ENCODE measurements at places on chromosomes 12 and 14.

DNA sequence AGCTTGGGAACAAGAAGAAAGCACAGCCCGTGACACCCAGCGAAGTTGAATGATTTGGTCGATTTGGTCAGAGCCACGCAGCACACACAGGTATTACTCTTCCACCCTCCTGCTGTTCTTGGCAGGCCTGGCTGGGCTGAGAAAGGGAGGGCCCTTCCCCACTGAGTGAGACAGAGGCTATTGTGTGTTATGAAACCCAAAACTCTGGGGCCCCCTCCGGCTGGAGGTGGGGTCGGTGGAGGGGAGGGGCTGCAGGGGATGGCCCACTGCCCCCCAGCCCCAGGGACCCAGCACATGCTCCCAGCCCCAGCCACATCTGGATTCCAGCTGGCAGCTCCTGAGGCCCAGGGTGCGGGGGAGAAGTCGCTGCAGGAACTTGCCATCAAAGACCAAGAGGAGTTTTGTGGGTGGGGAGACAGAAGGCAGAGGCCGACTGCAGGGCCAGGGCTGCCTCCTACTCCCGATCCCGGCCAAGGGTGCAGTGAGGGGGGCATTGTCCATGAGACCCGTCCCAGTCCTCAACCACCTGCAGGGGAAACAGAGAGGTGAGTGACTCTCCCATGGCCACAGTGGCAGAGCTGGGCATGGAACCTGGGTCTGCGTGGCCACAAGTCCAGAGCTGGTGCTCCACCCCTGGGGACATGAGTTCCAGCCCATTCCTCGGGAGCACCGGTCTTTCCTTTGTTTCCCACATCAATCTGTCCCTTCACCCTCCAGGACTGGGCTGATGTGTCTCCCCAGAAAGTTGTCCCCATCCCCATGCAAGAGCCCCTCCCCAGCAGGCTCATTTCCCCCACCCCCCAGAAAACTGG lies 8.7 kb downstream of the TMEM119 start:
- DNase-seq: no peak

GRCh38 chr12:10075451-10075850 lies 23.3 kb downstream of the CLEC1A start:
- DNase-seq: no peak

DNA sequence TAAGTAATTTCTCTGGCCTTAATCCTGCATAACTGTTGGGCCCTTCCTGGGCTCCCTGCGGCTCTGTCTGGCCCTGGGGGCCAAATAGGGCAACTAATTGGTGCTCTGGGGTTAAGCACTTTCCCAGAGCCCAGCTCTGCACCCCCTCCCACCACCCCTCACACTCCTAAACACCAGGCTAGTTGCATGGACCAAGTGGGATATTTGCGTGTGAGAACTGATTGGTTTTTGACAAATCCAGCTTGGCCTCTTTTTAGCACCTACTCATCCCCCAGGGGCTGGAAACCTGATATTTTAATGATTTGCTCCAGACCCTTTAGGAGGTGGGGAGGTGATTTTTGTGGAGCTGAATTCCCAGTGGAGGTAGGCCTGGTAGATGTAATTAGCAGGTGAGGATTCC lies 91.9 kb downstream of the DICER1 start:
- no peak for DNase-seq

DNA sequence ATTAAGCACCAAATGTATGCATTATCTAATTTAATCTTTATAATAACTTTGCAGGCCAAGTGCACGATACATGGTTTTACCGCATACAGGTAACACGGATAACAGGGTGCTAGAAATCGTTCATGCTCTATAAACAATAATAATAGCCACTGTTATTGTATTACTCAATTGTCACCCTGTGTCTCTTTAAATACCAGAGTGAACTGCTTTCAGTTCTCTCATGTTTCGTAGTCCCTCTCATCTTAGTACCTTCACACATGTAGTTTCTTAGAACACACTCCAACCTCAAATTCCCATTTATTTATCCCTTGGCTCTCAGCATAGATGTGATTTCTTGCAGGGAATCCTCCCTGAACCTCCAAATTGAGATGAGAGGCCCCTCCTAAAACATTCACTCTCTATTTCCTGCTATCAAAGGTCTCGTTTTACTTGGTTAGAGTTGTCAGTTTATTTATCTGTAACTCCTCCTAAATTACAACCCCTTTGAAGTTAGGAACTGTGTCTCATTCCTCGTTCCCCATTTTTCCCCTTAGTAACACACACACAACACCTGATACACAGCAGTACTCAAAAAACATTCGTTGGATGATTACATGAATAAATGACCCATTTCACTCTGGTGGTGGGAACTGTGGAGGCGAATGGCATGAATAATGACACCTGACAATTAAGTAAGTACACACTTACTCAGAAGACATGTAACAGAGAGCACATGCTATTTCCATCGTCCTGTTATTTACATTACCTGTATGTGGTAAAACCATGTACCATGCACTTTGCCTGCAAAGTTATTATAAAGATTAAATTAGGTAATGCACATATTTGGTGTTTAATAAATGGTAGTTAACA lies 134.6 kb downstream of the BTG1 start:
- no peak for DNase-seq

DNA sequence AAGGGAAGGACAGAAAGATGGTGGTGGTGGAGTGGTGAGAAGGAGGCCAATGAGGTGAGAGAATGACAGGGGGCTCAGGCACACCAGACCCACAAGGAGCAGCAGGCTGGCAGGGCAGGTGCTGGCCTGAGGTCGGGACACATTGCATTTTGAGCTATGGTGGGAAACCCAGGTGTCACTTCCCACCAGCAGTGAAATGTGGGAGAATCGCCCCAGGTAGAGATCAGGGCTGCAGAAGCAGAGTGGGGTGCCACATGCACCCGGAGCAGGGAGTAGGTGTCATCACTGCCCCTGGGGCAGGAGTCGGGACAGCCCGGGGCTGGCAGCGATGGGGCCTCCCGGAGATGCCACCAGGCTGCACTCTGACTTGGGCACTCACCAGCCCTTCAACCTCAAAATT lies 315.8 kb downstream of the BCL11B start:
- no peak for DNase-seq

DNA sequence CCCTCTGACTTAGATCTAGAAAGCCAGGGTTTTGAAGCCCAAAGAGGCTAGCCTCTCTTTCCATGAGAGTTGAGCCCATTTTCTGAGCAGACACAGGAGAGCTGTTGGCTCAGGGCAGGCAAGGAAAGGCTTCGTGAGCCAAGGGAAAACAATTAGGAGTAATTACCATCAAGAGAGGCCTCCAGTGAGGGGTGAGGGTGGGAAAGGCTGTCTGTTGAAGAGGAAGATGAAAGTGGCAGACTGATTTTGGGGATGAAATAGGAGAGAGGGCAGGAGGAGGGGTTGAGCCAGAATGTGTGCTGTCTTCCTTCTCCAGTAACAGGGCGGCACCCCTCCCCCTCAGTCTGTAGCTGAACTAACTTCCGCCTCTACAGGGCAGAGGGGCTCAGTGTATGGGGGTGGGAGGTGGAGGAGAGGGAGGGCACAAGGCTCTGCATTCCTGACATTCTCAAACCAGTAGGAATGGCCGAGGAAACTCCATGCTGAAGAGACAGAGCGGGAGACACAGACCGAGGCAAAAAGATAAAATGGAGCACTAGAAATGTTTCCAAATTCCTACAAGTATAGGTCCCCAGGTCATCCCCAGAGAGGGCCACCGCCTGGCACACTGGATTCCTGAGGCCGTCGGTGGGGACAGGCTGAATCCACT lies 33.1 kb upstream of the COL2A1 start:
- peak; percentile 18 for DNase-seq

DNA sequence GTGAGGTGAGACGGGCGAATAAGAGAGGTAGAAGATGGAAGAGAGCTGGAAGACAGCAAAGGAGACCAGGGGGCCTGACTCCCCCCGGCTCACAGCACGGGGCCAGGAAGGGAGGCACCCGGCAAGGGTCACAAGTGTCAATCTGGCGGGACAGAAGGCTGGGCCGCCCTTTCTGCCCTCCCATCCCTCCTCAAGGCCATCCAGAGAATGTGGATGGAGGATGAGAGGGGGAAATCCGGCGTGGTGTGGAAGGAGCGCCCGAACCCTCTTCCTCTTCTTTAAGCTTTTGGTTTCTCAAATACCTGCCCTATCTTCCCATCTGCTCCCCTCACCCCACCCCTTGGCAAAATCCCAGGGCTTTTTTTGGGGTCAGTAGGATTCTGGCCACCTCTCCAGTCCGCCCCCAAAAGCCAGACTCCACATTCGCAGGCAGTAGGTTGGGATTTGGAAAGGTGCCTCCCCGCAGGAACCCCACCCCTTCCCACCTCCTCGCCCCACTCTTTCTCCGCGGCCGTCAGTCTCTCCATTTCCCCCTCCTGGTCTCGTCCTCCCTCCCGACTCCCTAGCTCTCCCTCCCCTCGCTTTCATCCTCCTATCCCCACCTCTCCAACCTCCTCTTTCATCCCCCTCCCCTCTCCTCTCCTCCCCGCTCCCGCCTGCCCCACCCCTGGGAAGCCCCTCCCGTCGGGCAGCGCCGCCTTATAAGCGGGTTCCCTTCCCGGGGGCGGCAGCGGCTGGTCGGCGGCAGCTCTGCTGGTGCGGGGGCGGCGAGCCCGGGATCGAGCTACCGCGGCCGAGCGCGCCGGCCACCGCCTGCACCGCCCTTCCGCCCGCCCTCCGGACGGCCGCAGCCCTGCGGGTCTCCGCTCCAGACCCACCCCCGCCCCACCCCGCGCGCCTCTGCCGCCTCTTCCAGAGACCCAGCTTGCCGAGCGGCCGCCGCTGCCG lies at the start of gene PTMS:
Gene PTMS (plus strand): TSS at position 730 of the 948 bp plus-strand sequence. CDS start 343 bp downstream, outside the sequence.
- DNase-seq: peak; percentile 89

DNA sequence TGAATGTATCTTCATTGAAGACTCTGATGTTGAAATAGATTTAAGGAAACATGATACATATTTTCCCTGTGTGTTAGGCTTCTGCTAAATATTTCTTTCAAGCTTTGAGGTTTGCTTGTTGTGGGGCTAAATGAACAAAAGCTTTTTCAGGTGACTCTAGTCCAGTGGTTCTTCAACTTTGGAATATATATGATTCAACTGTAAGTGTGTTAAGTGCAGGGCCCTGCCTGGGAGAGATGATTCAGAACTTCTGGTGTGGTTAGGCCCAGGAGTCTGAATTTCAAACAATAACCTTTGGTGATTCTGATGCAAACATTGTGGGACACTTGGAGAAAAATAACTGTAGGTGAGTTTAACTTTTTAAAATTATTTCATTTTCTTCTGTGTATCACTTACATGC lies 93.0 kb downstream of the TRHDE start:
- DNase-seq: no peak

- DNase-seq: no peak
Observed at GRCh38 chr14:105492971-105493871, 2.2 kb downstream of the TEDC1 start.

GRCh38 chr12:95118138-95118787 lies 44.8 kb upstream of the NR2C1 start:
- peak; percentile 61 for DNase-seq

DNA sequence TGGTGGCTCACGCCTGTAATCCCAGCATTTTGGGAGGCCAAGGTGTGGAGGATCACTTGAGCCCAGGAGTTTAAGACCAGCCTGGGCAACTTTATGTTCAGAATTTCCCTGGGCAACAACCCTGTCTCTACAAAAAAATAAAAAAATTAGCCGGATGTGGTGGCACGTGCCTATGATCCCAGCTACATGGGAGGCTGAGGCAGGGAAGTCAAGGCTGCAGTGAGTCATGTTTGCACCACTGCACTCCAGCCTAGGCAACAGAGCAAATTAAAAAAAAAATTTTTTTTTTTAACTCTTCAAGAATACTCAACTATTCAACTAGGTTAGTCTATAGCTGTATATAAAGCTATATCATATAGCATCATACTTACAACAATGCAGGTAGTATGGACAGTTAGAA lies 113.0 kb downstream of the RALGAPA1 start:
- no peak for DNase-seq

DNA sequence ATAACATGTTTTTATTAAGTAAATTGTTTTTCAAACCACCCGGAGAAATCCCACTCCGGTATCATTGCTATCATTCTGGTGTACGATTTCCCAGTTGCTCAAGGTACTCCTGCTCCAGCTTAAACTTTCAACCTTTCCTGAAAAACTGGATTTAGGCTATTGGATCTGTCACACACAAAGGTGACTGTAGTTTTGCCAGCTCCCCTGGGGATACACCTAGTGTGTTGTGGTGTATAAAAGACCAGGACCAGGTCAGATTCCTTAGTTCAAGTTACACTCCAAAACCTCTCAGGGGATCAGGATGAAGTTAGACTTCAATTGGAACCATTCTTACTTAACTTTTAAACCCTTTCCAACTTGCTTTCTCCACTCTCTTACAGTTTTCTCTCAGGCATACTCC lies 303.9 kb downstream of the NOVA1 start:
- no peak for DNase-seq

DNA sequence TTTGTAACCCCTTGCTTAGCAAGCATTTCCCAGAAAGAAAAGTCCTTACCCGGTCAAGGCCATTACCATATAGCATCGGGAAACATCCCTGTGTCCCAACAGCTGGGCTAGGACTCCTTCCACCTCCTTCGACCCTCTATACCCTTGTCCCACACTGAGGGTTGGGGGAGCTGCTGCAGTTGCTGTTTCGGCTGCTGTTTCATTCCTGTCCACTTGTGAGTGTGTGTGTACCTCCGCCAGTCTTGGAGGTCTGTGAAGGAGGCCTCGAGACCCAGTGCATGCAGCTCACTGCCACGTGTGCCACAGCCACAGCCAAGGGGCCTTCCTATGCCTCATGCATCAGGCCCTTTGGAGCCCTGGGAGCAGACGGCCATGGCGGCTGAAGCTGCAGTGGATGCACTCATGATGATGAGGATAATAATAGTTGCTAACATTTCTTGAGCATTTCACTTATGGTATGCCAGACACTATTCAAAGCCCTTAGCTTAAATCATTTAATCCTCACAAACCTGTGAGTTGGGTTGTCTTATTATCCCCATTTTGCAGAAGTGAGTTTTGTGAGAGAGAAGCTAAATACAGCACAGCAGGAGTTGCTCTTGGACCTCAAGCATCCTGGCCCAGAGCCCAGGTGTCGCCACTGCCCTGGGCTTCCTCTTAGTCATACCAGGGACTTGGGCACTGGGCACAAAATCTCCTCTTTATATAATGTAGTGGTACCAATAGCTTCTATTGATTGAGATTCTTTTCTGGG lies 156.5 kb downstream of the PRKCH start:
- no peak for DNase-seq

- no peak for DNase-seq
Observed at GRCh38 chr12:18120899-18121298, 30.9 kb upstream of the RERGL start.

DNA sequence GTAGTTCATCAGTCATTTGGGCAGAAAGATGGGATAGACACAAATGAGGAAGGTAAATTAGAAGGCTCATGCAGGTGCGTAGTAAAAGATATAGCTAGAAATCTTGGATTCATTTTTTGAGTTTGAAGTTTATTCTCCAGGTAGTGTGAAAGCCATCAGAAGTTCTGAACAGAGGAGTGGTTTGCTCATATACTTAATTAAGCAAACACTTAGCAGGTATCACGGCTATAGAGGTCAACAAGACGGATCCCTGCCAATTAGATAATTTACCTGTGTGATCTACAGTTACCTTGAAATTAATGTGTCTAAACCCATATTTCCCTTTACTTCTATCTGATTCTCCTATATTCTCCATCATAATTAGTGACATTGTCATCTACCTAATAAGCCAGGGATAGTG lies 29.7 kb downstream of the PALS1 start:
- no peak for DNase-seq

GRCh38 chr12:7837366-7837765 lies 35.3 kb downstream of the SLC2A14 start:
- DNase-seq: no peak

All from AG04450 (cell line).